ENCODE measurements at places on chromosomes 4 and X.

DNA sequence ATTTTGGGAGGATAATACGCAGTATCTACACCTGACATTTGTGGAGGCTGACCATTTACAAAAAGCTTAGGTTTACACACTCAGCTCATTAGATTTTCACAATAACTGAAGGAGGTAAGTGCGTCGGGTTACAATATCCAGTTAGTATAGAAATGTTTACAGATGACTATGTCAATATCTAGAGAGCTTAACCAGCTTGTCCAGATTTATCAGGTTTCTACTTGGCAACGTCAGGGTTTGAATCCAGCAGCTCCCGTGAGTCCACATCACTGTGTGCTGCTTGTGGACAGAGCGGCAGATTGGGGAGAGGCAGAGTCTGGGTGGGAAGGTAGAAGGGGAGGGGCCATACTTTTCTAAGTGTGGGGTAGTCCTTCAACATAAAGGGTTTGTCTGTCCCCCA is 28.3 kb downstream of the ARHGAP10 start:
- no peak for DNase-seq

DNA sequence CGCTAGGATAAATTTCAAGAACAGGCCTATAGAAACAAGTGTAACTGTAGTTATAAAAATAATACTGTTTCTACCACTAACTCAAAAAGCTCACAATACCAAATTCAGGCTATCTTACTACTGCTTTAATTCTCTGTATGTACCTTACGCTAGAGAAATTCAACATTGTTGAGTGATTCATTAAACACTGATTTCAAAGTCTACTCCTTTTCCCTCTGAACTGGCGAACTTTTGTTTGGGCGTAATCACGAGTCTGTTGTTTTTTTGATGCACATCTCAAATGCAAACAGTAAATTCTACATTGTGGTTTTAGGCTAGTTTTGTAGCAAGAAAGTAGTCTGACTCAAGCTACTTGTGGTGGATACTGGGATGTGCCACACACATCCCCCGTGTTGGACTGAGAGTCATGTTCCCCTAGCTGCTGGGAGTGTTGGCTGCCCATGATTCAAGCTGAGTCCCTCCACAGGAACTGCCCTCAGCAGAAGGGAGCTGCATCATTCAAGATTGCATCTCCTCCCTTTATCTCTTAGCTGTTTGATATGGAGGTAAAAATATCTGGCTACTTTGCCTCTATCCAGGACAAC is 406.1 kb downstream of the RAPGEF2 start:
- no peak for DNase-seq

DNA sequence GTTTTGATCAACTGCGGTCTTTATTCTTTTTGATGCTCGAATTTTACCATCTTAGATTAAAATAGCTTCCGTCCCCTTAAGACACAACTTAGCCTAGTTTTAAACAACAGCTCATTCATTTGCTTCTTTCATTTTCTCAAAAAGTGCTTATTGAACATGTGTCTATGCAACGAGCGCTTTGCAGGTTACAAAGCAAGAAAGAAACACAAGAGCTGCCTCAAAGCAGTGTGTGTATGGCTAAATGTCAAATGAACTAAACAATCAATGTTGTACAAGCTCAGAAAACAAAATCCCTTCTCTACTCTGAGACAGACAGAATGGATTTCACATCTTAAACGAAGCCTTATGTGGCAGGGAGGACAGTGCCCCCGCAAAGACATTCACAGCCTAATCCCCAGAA is 61.0 kb downstream of the EVC2 start:
- no peak for DNase-seq

DNA sequence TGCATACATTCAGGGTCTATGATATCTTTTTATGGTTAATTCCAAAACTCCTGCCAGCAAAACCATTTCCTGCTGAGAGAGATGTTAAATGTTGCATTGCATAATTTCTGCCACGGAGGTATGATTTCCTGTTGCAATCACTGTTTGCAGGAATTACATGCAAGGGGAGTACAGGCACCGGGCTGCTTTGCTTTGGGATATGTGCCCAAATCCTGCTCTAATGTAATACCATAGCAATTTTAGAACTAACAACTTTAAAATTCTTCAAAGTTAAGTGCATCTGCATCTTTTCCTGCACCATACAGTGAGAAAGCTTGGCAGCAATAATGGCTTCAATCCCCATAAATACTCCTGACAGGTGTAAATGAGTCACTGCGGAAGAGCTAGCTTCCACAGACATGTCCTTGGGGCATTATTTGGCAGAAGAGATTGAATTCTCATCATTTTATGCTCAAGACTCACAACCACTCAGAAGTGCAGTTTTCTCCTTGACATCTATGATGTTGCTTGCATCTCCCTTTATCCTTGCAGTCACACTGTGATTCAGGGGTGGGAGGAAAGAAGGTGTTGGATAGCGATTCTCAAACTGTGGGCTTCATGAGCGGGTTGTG is 29.6 kb downstream of the TRIM2 start:
- DNase-seq, result no peak

DNA sequence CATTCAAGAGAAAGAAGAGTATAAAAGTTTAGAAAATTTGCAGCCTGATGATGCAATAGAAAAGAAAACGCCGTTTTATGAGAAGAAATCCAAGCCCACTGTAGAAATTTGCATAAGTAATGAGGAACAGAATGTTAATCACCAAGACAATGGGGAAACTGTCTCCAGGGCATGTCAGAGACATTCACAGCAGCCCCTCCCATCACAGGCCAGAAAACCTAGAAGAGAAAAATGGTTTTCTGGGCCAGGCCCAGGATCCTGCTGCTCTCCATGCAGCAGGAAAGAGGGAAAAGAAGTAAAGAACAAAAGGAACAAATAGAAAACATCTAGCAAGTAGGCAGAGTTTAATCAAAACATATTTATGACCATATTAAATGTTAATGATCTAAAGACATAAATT is 119.0 kb downstream of the ANKRD50 start:
- no peak for DNase-seq

DNA sequence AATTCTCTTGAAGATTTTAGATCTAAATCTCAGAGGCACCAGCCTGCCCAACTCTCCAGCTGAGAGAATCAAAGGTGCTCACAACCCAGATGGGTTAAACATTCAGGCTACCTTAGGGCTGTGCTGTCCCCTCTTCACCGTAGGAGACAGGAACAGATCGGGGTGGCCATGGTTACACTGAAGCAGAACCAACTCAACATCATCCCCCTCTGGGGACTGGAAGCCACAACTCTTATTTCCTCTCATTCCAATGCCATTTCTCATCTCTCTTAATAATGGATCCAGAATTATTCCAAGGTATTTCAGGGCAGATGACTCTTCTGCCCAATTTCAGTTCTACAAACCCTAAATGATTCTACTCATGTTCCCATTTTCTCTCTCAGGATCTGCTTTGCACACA is 109.7 kb downstream of the NKX6-1 start:
- DNase-seq, result no peak

- no peak for DNase-seq
Observed at GRCh38 chr4:138266948-138267347, 24.8 kb upstream of the SLC7A11 start.

DNA sequence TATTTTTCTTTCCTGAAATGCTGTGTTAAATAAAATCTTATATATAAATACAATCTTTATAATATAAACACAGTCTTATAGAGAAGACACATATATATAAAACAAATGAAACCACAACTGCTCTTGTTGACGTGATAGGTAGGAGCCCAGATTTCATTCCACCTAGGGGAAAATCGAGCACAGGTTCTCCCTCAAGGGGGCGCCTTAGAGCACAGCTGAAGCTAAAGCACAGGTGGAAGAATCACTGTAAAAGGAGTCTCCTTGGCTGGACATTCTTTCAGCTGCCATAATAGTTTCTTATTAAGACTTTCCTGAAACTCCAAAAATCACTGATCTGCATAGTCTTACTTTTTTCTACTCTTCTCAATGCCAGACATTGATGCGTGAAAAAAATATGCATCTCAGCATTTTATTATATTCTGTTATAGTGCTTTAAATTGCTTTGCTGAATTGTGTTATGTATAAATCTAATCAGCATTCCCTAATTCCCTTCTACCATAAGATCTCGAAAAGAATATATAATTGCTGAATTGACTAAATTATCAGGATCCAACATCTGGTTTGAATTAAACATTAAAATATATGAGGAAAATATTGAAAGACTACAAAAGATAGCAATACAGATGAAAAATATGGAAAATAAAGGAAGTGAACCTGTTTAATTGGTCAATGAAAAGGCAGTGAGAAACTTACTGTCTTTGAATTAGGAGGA is 25.5 kb upstream of the RXFP1 start:
- DNase-seq, result no peak

- DNase-seq, result no peak
Observed at GRCh38 chr4:37918653-37919052, 27.8 kb downstream of the TBC1D1 start.
